ENCODE measurements at places on chromosomes 3 and 15.

DNA sequence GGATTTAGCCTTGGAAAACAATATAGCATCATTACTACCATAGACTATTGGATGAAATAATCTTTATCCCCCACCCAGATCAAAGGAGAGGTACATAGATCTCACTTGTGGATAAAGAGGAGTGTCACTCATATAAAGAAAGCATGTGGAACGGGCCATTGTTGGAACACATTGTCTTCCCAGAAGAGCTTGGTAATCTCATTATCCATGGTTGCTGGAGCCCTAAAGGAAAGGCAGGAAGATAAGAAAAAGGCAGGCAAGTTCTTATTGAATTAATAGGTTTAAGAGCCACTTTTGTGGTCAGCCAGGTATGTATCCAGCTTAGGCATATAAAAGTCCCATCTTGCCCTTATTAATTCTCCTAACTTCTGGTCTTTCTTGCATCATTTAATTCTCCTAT, 659.1 kb downstream of the GRM7 start:
- no peak for DNase-seq

DNA sequence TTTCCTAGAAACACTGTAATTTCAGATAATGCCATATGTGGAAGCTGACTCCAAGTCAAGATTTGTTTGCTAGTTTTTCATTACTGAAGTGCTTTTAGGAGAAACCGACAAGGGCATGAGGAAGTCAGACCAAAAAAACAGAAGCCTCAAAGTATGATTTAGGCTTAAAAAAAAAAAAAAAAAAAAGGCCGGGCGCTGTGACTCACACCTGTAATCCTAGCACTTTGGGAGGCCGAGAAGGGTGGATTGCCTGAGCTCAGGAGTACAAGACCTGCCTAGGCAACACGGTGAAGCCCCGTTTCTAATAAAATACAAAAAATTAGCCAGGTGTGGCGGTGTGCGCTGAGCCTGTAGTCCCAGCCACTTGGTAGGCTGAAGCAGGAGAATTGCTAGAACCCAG, 11.6 kb downstream of the RPL15 start:
- DNase-seq, result no peak

GRCh38 chr3:153956613-153957012, 164.6 kb upstream of the ARHGEF26 start:
- DNase-seq, result no peak

- DNase-seq, result no peak
Measured at GRCh38 chr3:13045904-13046568, 27.2 kb downstream of the IQSEC1 start.

GRCh38 chr3:189664311-189664710, 33.1 kb downstream of the TP63 start:
- peak; percentile 93 for DNase-seq

- no peak for DNase-seq
Measured at GRCh38 chr15:60781211-60781713, 302.3 kb upstream of the ICE2 start.

GRCh38 chr3:18559331-18559842, 134.2 kb upstream of the SATB1 start:
- peak; percentile 10 for DNase-seq

DNA sequence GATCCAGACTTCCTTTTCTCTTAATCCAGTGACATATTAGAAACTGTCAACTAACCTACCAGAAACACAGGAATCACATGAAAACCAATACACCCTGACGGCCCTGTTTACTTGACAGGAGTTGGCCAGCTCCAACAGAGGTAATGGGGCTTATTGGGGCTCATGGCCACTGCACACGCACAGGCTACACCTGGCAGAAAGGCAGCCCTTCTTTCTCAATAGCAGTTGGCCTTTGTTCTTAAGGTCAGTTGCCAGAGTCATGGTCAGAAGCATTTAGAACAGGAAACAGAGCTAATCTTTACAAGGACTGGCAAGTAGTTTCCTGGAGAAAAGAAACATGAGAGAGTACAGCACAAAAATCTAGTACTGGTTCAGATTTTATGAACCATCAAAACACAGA, 181.8 kb downstream of the MAGI1 start:
- no peak for DNase-seq

GRCh38 chr3:167837466-167837865, 101.9 kb downstream of the SERPINI1 start:
- no peak for DNase-seq

DNA sequence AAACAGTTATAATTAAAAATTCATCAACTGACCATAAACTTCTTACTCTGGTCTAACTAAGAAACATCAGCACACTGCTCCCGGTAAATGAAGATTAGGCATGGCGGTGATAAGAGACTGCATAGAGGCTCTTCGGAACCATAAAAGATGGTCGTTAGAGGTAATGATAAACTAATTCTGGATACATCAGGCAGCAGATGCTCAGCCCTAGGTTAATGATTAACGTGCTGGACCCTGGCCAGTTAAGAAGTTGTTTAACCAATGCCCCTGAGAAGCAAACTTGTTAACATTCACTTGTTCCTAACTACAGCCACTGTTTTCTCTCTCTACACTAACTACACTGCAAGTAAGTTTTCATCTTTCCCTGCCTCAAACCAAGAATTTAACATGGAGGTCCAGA, 111.5 kb downstream of the PDZRN3 start:
- no peak for DNase-seq

GRCh38 chr3:184680385-184681345, 31.2 kb downstream of the MAGEF1 start:
- no peak for DNase-seq

- DNase-seq, result no peak
Measured at GRCh38 chr15:84762840-84763572, 14.6 kb downstream of the ZNF592 start.

- no peak for DNase-seq
Measured at GRCh38 chr15:56383010-56383409, 17.8 kb downstream of the TEX9 start.

GRCh38 chr3:189766416-189766815, 135.2 kb downstream of the TP63 start:
- DNase-seq, result no peak
